Activated CD4-positive, alpha-beta T cell treated with anti-CD3 and anti-CD28 coated beads, Interleukin-2, amount 50 U/mL, for 24 hours (primary cell): ENCODE measurements at places on chromosomes 5 and 9.

- no peak for DNase-seq
These were observed 374.8 kb downstream of the NR2F1-AS1 start for GRCh38 chr5:93206203-93206602.

DNA sequence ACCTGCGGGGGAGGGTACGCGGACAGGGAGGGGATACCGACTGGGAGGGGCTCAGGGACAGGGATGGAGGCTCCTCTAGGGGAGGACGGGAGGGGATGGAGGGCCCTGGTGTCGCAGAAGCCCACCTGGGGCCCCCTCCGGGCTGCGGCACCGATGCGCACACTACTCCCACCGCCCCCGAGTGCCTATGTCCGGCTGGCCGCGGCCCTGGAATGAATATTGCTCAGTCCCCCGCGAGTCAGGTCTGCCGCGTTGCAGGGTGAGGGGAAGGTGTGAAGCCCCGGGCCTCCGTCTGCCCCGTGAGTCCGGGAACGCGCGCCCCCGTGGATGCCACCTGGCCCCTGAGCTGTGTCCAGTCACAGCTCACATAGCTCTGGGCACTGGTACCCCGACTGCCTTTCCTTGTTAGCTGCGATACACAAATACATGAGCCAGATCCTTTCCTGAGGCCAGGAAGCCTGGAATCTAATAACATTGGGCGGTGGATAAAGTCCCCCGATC lies 44.5 kb upstream of the PRSS3 start:
- no peak for DNase-seq

DNA sequence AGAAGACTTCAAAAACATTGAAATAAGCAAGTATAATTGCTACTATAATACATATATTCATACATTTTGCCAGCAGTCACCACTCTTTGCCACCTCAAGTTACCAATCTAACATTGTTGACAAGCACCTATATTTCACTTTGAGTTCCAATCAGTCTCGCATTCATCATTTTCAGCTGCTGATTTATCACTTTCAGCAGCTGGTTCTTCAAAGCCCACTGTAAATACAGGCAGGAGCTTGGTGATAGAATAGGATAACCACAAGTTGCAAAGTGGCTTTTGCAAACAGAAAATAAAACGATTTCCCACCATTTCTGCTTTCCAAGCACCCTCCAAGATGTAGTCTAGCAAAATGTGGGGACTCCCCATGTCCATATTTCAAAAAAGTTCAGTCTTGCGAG lies 114.2 kb upstream of the ITGA1 start:
- no peak for DNase-seq

DNA sequence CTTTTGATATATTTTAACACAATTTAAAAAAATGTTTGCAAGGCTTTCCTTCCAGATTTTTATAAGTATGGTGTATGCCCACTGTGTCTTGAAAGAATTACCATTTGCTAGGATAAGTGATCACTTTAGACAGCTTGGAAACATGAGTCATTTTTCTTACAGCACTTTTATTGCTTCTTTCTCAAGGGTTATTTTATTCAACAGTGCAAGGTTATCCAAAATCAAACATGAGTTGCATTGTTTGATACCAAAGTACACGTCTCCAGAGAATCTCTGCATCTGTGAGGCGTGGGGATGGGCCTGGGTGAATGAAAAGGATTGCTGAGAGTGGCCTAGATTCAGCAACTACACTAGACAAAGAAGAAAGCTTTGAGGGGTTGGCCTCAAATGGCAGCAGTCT lies 329.6 kb downstream of the ADAMTS6 start:
- no peak for DNase-seq

- no peak for DNase-seq
These were observed 88.1 kb downstream of the S1PR3 start for GRCh38 chr9:89079391-89079790.

GRCh38 chr5:139712412-139712811 lies 64.3 kb downstream of the CXXC5 start:
- DNase-seq, result no peak

DNA sequence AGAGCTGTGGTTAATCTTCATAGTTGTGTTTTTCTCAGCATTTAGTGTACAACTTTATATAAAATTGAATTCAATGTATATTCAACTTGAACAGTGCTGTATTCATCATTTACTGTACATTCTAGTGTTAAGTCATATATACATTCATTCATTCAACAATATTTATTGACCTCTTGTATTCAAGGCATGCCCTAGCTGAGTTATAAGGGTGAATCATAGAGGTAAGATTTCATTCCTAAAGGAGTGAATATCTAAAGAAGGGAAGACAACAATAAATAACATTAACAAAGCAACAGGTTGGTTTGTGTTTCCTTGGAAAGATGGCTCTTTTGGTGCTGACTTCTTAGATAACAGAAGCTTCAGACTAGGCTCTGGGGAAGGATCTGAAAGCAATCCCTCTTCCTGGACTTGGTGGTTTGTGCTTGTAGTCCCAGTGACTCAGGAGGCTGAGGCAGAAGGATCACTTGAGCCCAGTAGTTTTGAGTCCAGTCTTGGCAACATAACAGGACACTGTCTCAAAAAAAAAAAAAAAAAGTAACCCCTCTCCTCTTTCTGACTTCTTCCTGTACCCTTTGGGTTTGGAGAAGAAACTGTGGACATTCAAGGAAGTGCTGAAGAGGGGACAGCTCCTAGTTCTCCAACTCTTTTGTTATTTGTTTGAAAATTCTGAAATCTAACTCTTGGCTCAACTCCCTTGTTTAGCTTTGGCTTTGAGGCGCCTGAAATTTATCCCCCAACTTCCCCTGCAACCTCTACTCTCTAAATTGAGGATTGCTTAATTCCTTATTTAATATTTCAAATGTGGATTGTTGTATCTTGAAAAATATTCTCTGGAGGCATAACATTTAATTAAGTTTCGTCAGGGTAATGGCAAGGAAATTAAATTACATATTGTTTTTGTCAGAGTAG lies 80.2 kb downstream of the OSTF1 start:
- DNase-seq, result no peak

GRCh38 chr5:39447968-39448367 lies 23.2 kb upstream of the DAB2 start:
- DNase-seq, result no peak

- DNase-seq, result peak; percentile 53
These were observed 113.7 kb downstream of the TRPM6 start for GRCh38 chr9:74773886-74774479.

- DNase-seq, result peak; percentile 7
These were observed 833 bp downstream of the C5orf24 start for GRCh38 chr5:134846641-134846960.

DNA sequence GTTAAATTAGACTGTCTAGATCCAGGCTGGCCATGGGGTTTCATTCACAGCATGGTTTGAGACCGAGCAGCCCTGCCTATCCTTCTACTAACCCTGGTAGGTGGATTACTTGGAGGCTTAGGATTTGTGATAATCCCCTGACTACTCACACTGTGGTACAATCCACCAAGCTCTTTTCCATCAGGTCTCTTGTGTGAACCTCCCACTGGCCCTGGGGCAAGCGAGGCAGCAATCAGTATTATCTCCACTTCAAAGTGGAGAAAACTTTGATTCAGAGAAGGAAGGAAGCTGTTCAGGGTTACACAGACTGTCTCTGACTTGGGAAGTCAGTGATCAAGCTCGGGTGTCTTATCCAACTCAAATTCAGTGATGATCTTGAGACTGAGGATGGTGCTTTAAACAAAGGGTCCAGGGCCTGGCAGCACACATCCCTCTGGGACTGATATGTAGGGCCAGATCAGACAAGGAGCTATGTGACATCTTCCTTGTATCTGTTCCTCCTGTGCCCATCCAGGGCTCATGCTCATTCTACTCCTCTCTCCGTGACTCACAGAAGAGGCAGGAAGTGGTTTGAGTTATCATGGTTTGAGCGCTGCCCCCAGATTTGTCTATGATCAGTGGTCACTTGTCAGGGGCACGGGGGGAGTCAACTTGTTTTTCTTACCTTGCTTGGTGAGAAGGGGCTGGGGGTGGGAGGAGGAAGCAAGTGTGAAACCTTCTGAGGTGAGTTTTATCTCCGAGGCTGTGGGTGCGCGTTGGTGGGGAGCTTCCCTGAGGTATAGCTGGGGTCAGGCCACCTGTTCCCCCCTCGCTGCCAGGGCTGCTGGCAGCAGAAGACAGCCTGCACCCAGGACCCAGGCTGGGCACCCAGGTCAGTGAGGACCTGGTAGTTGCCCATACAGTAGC lies 48.6 kb downstream of the RGS3 start:
- DNase-seq, result peak; percentile 67

DNA sequence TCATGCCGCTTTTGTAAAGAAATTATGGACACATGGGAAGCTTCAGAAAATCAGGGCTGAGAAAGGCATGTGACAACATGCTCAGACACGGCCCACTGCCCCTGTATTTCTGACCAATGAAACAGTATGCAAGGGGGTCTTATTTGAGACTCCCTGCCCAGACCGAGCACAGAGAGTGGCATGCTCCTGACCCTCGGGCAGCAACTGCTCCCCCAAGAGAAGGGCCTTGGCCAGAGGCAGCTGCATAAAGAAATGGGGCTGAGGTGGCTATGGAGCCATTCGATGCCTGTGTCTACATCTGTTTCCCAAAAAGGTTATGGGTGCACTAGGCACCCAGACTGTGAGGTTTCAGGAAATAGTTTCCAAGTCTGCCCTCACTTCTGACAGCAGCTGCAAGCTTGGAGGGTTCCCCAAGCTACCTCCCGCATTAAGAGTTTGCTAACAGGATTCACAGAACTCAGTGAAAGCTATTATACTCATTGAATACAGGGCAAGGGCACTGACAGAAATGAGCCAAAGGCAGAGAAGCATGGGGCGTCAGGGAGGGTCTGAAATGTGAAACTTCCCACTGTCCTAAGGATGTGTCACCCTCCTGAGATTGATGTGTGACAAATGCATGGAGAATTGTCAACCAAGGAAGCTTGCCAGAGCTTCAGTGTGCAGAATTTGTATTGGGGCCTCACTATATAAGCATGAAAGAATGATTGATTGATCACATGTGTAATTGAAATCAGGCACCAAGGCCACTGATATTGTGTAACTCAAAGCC lies 94.3 kb downstream of the DAP start:
- DNase-seq, result no peak

DNA sequence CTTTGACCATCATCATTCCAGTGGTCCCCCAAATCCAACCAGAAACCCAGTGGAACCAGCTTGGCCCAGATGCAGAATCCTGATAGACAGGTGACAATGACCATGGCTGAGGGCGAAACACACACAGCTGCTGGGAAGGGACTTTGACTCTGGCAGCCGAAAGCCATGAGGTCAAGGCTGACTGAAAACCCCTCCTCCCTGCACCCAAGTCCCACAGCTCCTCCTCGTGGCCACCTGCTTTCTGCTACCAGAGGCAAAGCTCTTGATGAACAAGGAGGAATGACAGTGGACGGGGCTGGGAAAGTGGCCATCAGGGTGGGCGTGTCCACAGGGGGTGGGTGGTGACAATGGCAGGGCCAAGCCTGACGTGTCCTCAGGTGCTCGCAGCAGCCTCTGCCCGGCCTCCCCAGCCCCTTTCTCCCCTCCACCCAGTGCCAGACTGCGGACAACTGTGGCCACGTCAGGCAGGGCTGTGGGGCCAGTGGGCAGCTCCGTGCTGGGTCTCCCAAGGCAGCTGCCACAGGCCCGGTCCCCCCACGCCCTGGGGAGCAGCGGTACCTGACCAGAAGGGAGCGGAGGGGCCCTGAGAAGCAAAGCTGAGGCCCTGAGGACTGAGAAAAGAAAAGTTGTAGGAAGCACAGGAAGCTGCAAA lies 30.8 kb upstream of the SARDH start:
- DNase-seq, result no peak

GRCh38 chr5:133341296-133341695 lies 271.0 kb downstream of the FSTL4 start:
- no peak for DNase-seq

- no peak for DNase-seq
These were observed 367.6 kb downstream of the GLIS3 start for GRCh38 chr9:3931996-3932906.

GRCh38 chr5:151037561-151038411 lies 17.4 kb downstream of the GPX3 start:
- DNase-seq, result no peak

- no peak for DNase-seq
These were observed 29.5 kb downstream of the MTAP start for GRCh38 chr9:21831841-21832509.

- DNase-seq, result no peak
These were observed 595 bp downstream of the PDLIM7 start for GRCh38 chr5:177496727-177497291.

DNA sequence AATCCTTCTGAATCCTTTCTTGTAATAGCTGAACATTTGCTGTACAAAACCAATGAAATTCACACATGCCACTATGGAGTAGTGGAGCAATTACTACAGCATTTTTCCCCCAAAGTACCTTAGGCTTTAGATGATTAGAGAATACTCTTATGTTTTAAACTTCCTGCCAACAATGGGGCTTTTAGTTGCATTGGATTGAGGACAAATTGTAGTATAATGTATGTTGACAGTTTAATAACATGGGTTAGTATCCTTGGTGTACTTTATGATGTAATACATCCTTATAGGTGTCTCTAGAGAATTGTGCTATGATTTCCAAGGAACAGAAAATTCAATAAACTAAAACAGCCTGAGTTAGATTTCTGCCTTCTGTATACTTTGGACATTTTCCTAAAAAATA lies 422.7 kb upstream of the GRAMD2B start:
- no peak for DNase-seq

- no peak for DNase-seq
These were observed 2.1 kb downstream of the ZDHHC21 start for GRCh38 chr9:14690948-14691730.

GRCh38 chr5:80757290-80757689 lies 102.5 kb upstream of the DHFR start:
- DNase-seq, result no peak

DNA sequence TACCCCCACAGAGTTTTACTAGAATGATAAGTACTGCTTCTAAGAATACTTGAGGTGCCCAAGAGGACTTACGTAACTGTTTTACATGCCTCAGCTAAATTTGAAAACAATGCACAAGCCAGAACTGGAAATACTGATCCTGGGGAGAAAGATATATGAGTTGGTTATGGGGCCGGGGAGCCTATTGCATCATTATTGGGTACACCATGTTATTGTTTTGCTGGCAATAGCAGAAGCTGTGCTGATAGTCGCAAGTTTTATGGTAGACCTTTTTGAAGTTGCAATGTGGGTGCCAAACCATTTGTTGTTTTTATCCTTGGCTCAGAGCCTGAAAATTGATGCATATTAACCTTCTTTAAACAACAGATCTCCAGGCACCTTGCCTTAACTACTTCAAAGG lies 108.4 kb upstream of the DHFR start:
- DNase-seq, result no peak

GRCh38 chr5:98604301-98604700 lies 169.2 kb upstream of the RGMB start:
- no peak for DNase-seq

DNA sequence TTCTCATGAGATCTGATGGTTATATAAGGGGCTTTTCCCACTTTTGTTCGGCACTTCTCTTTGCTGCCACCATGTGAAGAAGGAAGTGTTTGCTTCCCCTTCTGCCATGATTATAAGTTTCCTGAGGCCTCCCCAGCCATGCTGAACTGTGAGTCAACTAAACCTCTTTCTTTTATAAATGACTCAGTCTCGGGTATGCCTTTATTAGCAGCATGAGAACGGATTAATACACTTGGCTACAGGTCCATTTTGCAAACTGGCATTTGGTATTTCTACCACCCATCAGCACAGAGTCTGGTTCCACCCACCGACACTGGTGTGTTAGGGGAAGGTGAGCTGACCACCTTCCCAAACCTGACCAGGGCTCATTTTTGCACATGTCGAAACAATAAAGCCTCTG lies 47.9 kb upstream of the RARS1 start:
- no peak for DNase-seq
